ENCODE measurements at places on chromosomes 3 and 15.

- DNase-seq = no peak
- peaks cover 10% of the 10 kb centered on the region for H3K36me3 ChIP-seq
- H3K4me1 ChIP-seq = peaks cover under 1% of the 10 kb centered on the region
- no peak overlapping the region for H3K4me3 ChIP-seq
Observed at GRCh38 chr3:195774917-195775316, 36.8 kb downstream of the MUC4 start.

- no peaks in the 10 kb centered on the region for H3K36me3 ChIP-seq
- peaks cover 59% of the 10 kb centered on the region for H3K4me1 ChIP-seq
- peak overlapping the region; percentile 77 for H3K27ac ChIP-seq
- DNase-seq = no peak
- H3K4me3 ChIP-seq = no peak overlapping the region
Observed at GRCh38 chr3:15380980-15381890, 46.1 kb downstream of the METTL6 start.

- no peaks in the 10 kb centered on the region for H3K27me3 ChIP-seq
- H3K4me3 ChIP-seq = peak overlapping the region; percentile 84
- H3K27ac ChIP-seq = peak overlapping the region; percentile 93
- DNase-seq = peak; percentile 36
- H3K4me1 ChIP-seq = peaks cover 31% of the 10 kb centered on the region
Observed at GRCh38 chr3:36876181-36876936, 68.5 kb downstream of the TRANK1 start.

DNA sequence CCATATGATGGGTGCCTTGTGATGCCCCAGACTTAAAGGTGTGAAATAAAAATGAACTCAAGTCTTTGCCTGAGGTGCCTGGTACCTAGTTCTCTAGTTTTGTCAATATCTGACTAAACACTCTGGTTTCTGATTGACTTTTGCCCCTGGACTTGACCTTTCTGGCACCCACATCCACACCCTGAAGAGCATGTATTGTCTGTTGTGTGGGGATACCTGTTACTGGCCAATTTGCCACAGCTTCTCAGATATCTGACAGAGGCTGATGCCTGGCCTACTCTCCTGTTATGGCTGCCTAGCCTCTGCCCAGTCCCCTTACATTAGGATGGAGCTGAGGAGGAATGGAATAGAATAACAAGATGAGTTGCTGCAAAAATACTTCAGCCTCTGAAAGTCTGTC, 3.6 kb downstream of the ZBTB38 start:
- no peaks in the 10 kb centered on the region for H3K27me3 ChIP-seq
- H3K27ac ChIP-seq = no peak overlapping the region
- no peaks in the 10 kb centered on the region for H3K36me3 ChIP-seq
- H3K4me1 ChIP-seq = peaks cover 11% of the 10 kb centered on the region
- no peak for DNase-seq

DNA sequence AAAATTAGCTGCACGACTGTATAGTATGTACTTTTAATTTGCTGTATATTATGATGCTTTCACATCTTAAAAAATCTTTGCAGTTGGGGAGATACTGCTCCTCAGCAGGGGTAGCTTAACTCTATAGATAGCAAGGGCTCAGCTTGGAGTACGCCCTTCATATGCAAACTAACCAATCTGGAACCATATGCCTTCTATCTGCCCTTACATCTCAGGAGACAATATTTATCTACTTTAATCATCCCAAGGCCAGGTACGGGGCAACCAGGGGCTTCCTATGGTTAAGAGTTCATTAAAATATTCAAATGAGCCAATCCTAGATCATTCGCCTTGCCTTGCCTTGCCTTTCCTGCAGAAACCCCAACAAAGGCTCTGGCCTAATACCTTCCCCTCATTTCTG, 204.1 kb upstream of the ZBTB20 start:
- no peak overlapping the region for H3K27ac ChIP-seq
- DNase-seq = no peak
- no peaks in the 10 kb centered on the region for H3K27me3 ChIP-seq
- H3K4me3 ChIP-seq = no peak overlapping the region

DNA sequence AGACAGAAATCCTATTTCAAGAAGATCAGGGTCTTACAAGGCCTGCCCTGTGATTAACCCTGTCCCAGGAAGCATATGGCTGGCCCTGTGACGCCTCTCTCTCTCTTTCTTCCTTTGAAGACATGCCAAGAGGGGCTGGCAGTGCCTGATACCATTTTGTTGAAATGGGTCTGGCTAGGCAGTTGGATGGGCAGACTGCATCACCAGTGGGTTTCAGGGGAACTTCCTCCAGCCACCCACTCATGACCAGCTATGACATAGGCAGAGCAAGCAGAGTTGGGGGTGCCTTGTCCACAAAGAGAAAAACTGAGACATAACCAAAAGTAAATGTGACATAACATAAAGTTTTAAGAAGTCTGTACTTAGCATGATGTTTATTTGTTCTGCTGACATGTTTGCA, 31.4 kb upstream of the MANF start:
- no peak overlapping the region for H3K4me3 ChIP-seq
- H3K27me3 ChIP-seq = no peaks in the 10 kb centered on the region
- no peak for DNase-seq
- no peak overlapping the region for H3K27ac ChIP-seq
- no peaks in the 10 kb centered on the region for H3K36me3 ChIP-seq

- no peaks in the 10 kb centered on the region for H3K36me3 ChIP-seq
- H3K4me1 ChIP-seq = no peaks in the 10 kb centered on the region
- H3K27ac ChIP-seq = no peak overlapping the region
- H3K27me3 ChIP-seq = peaks cover 7% of the 10 kb centered on the region
- H3K4me3 ChIP-seq = no peak overlapping the region
- DNase-seq = no peak
Observed at GRCh38 chr3:44106756-44107155, 134.9 kb upstream of the TOPAZ1 start.

- H3K4me1 ChIP-seq = no peaks in the 10 kb centered on the region
- H3K27ac ChIP-seq = no peak overlapping the region
- H3K36me3 ChIP-seq = peaks cover 3% of the 10 kb centered on the region
- no peak overlapping the region for H3K4me3 ChIP-seq
- DNase-seq = no peak
Observed at GRCh38 chr15:38102972-38103371, 149.7 kb upstream of the SPRED1 start.

DNA sequence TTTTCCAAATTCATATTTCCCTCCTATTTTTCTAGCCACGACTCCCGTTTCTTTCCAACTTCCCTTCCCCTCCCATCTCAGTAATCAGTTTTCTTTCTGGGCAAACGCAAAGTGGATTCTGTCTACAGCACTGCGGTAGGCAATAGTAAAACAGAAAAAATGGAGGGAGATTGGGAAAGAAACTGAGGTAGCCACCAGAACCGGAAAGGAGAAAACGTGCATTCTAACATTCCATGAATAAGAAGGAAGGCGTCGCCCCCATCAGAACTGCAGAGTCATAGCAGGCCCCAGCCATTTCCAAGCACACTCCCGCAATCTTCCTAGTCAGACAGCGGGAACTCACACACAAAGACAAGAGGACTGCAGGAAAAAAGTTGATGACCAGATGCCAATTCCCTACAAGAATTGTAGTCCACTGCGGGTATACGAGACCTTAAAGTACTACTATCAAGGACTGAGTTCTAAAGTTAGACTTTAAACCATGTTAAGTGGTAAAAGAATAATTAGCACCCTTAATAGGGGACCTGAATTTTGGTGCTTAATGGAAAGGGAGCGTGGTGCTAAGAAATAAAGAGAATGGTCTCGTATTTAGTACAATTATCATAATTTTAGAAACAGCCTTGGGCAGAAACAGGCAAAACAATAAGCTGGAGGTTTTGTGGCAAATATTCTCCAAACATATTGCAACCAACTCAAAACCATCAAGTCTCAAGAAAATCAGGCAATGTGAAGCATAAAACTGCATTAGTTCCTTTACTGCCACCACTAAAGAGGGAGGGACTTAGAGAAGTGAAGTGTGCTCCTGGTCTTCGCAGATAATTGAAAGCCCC, 1.4 kb downstream of the PFN2 start:
- H3K27ac ChIP-seq = peak overlapping the region; percentile 47
- H3K27me3 ChIP-seq = peaks cover 11% of the 10 kb centered on the region
- H3K4me1 ChIP-seq = peaks cover 22% of the 10 kb centered on the region
- peak overlapping the region; percentile 83 for H3K4me3 ChIP-seq
- DNase-seq = no peak

GRCh38 chr15:75599401-75599800, 20.3 kb upstream of the PTPN9 start:
- peaks cover 11% of the 10 kb centered on the region for H3K36me3 ChIP-seq
- H3K27me3 ChIP-seq = no peaks in the 10 kb centered on the region
- peaks cover 5% of the 10 kb centered on the region for H3K4me1 ChIP-seq
- H3K27ac ChIP-seq = no peak overlapping the region

- no peaks in the 10 kb centered on the region for H3K27me3 ChIP-seq
- H3K36me3 ChIP-seq = no peaks in the 10 kb centered on the region
- peak overlapping the region; percentile 82 for H3K4me3 ChIP-seq
- H3K4me1 ChIP-seq = peaks cover 12% of the 10 kb centered on the region
Observed at GRCh38 chr3:139676108-139676507, 1.7 kb downstream of the NMNAT3 start.

DNA sequence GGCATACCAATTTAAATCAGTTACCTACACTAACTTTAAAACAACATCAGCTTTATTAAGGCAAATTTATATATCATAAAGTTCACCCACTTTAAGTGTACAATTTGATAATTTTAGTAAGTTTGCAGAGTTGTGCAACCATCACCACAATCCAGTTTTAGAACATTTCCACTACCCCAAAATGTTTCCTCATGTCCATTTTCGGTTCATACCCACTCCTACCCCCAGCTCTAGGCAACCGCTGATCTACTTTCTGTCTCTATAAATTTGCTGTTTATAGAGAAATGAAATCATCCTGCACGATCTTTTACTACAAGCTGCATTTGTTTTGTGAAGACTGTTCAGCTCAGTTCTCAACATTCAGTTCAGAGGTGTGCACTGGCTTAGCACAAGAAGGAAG, 31.5 kb upstream of the FAM81A start:
- peak; percentile 52 for DNase-seq
- H3K27ac ChIP-seq = peak overlapping the region; percentile 99
- peaks cover 6% of the 10 kb centered on the region for H3K36me3 ChIP-seq
- H3K4me3 ChIP-seq = peak overlapping the region; percentile 82
- H3K27me3 ChIP-seq = no peaks in the 10 kb centered on the region
- peaks cover 89% of the 10 kb centered on the region for H3K4me1 ChIP-seq

- no peak overlapping the region for H3K4me3 ChIP-seq
- DNase-seq = no peak
- H3K36me3 ChIP-seq = no peaks in the 10 kb centered on the region
- H3K27me3 ChIP-seq = peaks cover 6% of the 10 kb centered on the region
Observed at GRCh38 chr3:113143353-113143752, 68.0 kb upstream of the BOC start.

DNA sequence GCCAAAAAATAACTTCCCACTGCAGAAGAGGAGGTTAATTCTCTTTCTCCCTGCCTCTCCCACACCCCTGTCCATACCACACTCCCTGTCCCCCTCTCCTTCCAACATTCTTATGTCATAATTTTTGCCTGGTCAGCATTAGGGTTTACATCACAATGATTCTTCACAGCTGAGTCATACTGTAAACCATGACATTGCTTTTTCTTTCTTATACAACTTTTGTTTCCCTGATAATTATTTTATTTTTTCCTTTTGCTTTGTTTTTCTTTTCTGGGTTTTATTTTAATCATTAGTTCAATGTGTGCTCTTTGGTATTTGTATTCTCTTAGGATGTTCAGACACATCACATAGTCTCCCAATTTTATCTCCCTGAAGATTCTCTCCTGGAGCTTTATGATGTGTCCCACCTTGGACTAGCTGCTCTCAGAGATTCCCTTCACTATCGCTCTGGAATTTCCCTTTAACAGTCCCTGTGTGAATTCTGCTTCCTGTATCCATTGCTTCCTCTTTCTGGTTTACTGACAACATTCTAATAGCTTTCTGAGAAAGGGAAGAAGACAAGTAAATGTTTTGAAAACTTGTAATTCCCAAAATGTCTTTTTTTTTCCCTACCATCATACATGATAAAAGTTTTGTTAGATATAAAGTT, 70.7 kb downstream of the SOX2 start:
- no peak for DNase-seq
- no peak overlapping the region for H3K27ac ChIP-seq
- no peaks in the 10 kb centered on the region for H3K36me3 ChIP-seq

- H3K4me3 ChIP-seq = no peak overlapping the region
- H3K36me3 ChIP-seq = no peaks in the 10 kb centered on the region
- H3K27ac ChIP-seq = no peak overlapping the region
- no peaks in the 10 kb centered on the region for H3K4me1 ChIP-seq
Observed at GRCh38 chr3:96410006-96410730, 404.2 kb upstream of the EPHA6 start.

GRCh38 chr15:41622901-41623300, 37.3 kb upstream of the MGA start:
- no peak overlapping the region for H3K27ac ChIP-seq
- H3K36me3 ChIP-seq = no peaks in the 10 kb centered on the region
- H3K4me1 ChIP-seq = peaks cover 16% of the 10 kb centered on the region
- no peak for DNase-seq
- H3K4me3 ChIP-seq = peak overlapping the region; percentile 69

Data from naive B cell (primary cell).